CD4-positive, alpha-beta T cell treated with Interleukin-2 at 100 ng/mL for 4 hours (primary cell): ENCODE measurements at places on chromosomes 2 and 18.

GRCh38 chr18:33010149-33010548, 237.3 kb upstream of the KLHL14 start:
- DNase-seq, result no peak

- no peak for DNase-seq
Observed at GRCh38 chr2:65532937-65533336, 100.5 kb upstream of the SPRED2 start.

DNA sequence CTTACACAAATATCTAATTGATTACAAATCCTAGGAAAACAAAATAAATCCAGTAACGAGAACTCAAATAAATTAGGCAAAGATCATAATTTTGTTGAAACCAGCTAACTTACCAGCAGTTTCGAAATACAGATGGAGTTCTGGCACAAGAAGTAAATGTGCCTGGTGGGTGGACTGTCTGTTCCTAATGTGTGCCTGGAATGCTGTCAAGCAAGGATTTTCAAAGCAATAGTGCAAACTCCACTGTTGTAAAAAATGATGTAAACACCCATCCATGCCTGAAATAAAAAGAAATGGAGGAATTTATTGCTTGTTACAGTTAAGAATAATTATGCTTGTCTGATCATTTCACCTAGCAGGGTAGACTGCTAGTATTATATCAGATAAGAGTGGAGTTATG, 423.9 kb upstream of the MAP2 start:
- DNase-seq, result no peak

- DNase-seq, result no peak
Observed at GRCh38 chr2:112787729-112788393, 3.6 kb upstream of the IL1A start.

DNA sequence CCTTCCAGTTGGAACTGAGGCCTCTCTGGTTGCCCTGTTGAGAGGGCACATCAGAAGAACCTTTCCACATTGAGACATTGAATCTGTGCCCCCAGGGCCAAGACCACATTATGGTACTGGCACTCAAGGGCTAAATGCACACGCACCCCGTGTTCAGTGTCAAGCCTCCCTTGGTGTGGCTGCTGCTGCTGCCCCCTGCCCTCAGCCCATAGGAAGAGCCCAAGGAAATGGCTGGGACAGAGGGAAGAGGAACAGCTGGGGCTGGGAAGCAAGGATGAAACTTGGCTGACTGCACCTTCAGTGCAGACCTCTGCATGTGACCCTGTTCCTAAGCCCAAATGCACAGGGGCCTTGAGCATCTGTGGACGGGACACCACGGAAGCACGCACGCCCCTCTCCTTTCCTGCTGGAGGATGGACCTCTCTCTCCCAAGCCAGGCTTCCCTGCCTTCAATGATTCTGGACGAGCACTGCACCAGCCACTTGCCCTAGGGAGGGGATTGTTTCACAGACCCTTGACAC, 40.2 kb downstream of the NIFK start:
- DNase-seq, result no peak

GRCh38 chr2:106336737-106337136, 131.5 kb downstream of the RGPD3 start:
- DNase-seq, result no peak
